Brain (organoid and tissue), 16 donors: ENCODE measurements at places on chromosomes 1 and 21. TPM values are rescaled to one million over a fixed set of nuclear protein-coding genes. Genes with fewer than 3 reads are reported as not detected.

Gene KDF1
- polyA plus RNA-seq, result 17.2 TPM

Gene BTG2
- 117 TPM for polyA plus RNA-seq

Gene CLCA1
- polyA plus RNA-seq, result not detected

Gene SLC2A5
- 1.3 TPM for polyA plus RNA-seq

Gene FCRL5
- polyA plus RNA-seq, result not detected

Gene ZNF362
- 61.4 TPM for polyA plus RNA-seq
